ENCODE measurements at places on chromosomes 6 and 20. TPM values are rescaled to one million over a fixed set of nuclear protein-coding genes. Genes with fewer than 3 reads are reported as not detected.

GRCh38 chr6:125841356-125842090, 50.8 kb downstream of the NCOA7 start:
- no peak overlapping the region for H3K4me3 ChIP-seq
- H3K4me1 ChIP-seq: no peaks in the 10 kb centered on the region
- H3K27ac ChIP-seq: no peak overlapping the region
- no peaks in the 10 kb centered on the region for H3K27me3 ChIP-seq
- H3K36me3 ChIP-seq: no peaks in the 10 kb centered on the region
- no peak for DNase-seq

GRCh38 chr6:40947876-40948526, 91.0 kb downstream of the UNC5CL start:
- H3K36me3 ChIP-seq: no peaks in the 10 kb centered on the region
- no peak overlapping the region for H3K4me3 ChIP-seq
- H3K27ac ChIP-seq: no peak overlapping the region
- H3K27me3 ChIP-seq: no peaks in the 10 kb centered on the region
- no peaks in the 10 kb centered on the region for H3K4me1 ChIP-seq

GRCh38 chr6:55974688-55975087, 99.3 kb upstream of the BMP5 start:
- DNase-seq: no peak
- H3K4me3 ChIP-seq: no peak overlapping the region
- no peaks in the 10 kb centered on the region for H3K27me3 ChIP-seq
- H3K27ac ChIP-seq: no peak overlapping the region
- H3K4me1 ChIP-seq: no peaks in the 10 kb centered on the region
- no peaks in the 10 kb centered on the region for H3K36me3 ChIP-seq

The POM121L2 gene
- not detected for total RNA-seq

DNA sequence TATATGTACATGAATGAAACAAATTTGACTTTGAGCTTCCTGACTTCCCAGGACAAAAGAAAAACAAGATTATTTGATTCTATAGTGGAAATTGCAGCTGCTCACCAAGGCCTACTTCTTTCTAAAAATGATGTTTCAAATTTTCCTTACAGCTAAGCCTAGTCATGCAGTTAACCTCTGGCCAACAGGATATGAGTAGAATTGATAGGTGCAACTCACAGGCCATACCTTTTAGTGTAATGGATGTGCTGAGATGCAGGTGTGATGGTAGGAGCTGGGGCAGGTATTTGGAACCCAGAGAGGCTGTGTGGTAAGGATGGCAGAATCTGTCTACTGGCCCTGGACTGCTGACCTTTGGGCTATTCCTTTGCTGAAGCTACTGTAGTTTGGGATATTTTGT, 230.9 kb upstream of the PREP start:
- H3K27ac ChIP-seq: no peak overlapping the region
- H3K27me3 ChIP-seq: no peaks in the 10 kb centered on the region
- H3K4me3 ChIP-seq: no peak overlapping the region

- no peaks in the 10 kb centered on the region for H3K36me3 ChIP-seq
- no peak overlapping the region for H3K27ac ChIP-seq
These were observed 347.6 kb downstream of the TPBG start for GRCh38 chr6:82711105-82711827.

Data from spinal cord (tissue), 10 donors.